ENCODE measurements at places on chromosomes 12 and 14.

- DNase-seq = no peak
Observed at GRCh38 chr12:52913431-52913821, 8.6 kb upstream of the KRT8 start.

DNA sequence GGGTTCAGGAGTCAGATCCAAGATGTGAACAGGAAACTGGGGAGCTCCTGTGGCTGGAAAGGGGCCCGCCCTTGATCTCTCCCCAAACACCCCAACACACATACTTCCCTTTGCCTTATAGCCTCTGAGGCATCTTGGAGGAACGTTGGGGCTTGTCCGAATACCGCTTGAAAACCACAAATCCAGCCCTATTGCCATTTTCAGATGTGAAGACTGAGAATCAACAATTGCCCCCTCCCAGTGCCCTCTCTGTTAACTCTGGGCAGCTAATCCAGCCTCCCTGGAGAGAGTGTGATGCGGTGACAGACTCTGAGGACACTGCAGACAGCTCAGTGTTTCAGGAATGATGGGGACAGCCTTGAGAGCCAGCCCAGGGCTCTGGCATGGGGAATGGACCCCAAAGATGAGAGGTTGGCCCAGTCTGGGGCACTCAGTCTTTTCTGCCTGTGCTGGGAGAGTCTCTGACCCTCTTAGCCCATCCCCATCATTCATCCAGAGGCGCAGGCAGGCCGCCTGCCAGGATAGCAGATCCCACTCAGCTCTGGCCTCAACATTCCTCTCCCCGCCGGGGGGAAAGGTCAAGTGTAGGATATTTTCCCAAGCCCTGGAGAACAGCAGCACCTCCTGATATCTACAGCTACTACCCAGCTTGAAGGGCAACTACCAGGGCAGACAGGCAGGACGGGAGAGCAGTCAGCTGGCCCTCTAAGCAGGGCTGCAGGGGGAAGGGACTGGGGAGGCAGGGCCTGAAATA lies 24.6 kb upstream of the LTBP2 start:
- no peak for DNase-seq

DNA sequence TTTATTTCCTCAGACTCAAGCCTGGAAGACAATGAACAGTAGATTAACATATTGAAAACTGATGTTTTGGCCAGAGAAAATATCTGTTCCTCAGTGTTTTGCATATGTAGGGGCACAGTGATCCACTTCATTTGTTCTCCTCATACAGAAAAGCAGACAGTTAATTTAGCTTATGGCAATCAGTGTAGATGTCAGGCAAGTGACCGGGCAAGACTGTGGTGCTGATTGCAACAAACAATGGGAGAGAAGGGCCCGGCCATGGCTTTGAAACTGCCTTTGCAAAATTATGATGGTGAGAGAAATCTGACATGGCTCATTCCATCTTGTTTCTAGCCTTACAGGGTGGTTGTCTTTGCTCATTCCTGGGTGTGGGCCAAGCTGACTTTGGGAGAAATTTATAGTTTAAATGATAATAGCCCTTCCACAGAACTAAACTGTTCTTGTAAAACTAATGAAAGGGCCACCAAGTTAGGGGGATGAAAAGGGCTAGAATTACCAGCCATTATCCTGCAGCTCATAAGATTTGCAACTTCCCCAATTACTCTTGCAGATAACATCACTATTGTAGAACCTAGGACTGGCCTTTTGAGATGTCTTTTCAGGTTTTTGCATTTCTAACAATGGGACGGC lies 220.3 kb downstream of the KTN1 start:
- DNase-seq = no peak

- no peak for DNase-seq
Observed at GRCh38 chr12:5071496-5071895, 27.8 kb downstream of the KCNA5 start.

- DNase-seq = no peak
Observed at GRCh38 chr12:105861227-105861626, 277.5 kb downstream of the NUAK1 start.

GRCh38 chr12:90335566-90335965 lies 619.4 kb downstream of the CCER1 start:
- no peak for DNase-seq

DNA sequence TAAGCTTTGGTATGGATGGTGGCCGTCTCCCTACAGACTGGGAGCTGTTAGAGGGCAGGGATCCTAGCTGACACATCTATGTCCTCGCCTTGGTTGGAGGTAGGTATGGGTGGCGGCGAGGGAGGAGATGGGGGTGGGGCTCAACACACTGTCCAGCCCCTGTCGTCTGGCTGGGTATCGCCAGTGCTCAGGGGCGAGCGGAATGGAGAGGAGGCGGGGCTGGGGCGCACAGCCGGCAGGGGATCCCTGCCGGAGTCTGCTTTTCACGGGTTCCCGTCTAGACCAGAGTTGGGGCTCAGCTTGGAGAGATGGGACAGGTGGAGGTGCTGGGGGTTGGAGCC lies 16.1 kb downstream of the TAMALIN start:
- DNase-seq = no peak

DNA sequence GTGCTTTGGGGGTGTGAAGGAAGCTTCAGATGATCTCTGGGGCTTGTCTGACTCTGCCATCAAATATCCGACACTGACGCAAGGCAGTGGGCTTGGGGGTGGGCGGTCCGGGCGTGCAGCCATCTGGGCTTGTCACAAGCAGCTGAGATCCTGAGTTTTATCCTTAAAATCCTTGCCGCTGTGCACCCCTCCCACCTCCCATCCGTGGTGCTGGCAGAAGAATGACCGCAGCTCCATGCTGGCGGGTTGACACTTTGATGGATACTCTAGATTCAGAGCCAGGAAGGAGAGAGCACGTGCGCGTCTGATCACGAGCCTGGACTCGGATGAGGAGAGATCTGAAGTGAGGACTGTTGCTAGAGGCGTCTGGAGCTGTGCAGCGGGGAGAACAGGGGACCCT lies 3.0 kb downstream of the ZFYVE21 start:
- no peak for DNase-seq

DNA sequence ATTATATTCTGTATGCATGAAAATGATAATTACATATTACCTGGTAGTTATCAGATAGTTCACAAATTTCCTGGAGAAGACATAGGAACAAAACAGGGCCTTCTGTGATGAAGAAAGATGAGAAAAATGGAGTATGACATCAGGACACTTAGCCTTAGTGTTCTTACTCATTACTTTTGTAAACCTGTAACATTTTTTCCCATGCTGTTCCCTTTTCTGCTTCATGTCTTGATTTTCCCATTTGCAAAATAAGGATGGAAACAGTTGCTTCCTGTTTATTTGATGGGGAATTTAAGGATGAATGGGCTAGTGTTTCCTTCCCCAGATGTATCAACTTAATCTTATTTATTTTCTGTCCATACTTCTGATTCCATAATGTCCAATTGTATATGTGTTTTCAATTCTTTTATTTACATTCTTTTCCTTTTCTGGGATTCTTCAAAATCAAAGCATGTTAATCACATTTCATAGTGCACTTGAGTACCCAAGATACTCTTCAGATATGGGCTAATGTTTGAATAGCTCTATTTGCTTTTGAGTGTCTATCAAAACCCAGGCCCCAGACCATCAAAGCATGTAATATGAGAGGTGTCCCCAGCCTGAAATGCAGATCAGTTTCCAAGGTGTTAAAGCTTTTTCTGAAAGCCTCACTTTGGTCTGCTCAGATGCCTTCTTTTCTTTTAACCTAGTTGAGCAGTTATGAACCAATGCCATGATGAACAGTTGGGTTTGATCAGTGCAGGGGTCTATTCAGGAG lies 260.5 kb downstream of the RAD51B start:
- DNase-seq = no peak

DNA sequence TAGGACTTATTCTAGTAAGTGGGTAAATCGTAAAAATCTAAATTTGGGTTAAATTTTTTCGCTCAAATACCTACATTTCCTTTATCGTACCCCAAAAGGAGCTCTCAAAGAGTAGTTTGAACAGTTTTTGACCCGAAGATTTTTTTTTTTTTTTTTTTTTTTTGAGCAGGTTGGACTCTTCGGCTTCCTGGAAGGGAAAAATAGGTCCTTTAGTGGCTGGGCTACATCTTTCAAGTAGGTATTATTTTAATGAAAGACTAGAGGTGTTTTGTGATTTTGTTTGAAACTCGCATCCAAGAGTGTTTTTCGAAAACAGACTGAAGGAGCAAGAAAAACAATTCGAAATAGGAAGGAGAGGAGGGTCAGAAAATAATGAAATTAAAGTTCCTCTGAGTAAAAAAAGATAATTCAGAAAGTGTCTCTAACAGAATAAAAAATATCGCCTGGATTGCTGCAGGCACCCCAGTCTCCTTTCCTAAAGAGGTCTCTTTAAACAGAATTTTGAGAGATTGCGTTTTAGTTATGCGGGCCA lies 6.0 kb downstream of the CDKN1B start:
- DNase-seq = no peak

- no peak for DNase-seq
Observed at GRCh38 chr12:47838286-47838931, 18.7 kb upstream of the HDAC7 start.

GRCh38 chr14:74843653-74844052 lies 32.3 kb downstream of the PROX2 start:
- DNase-seq = no peak

DNA sequence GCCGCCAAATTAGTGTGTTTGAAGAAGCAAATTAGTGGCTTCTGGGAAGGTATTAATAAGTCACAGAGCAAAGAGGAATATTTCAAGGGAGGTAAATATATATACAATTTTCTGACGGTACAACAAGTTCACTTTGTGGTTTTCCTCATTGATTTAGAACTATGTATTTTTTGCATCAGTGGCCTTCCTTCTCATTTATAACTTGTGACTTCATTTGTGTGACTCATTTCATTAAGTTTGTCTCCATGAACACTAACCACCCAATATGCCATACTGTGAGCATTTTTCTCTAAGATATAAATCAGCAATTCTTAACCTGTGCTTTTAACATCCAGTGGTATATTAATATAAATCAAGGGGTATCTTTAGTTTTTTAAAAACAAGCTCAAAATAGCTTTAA lies 29.3 kb upstream of the ARHGAP5 start:
- DNase-seq = no peak

GRCh38 chr12:131460520-131460919 lies 250.4 kb upstream of the SFSWAP start:
- DNase-seq = no peak

All from activated naive CD8-positive, alpha-beta T cell treated with anti-CD3 and anti-CD28 coated beads for 36 hours (primary cell).